ENCODE measurements at places on chromosomes 4 and X.

- H3K27me3 ChIP-seq = no peaks in the 10 kb centered on the region
- H3K36me3 ChIP-seq = no peaks in the 10 kb centered on the region
- H3K4me1 ChIP-seq = peaks cover 6% of the 10 kb centered on the region
- H3K27ac ChIP-seq = no peak overlapping the region
- no peak for DNase-seq
- no peak overlapping the region for H3K4me3 ChIP-seq
These were observed 11.4 kb upstream of the MCUB start for GRCh38 chr4:109548655-109549054.

DNA sequence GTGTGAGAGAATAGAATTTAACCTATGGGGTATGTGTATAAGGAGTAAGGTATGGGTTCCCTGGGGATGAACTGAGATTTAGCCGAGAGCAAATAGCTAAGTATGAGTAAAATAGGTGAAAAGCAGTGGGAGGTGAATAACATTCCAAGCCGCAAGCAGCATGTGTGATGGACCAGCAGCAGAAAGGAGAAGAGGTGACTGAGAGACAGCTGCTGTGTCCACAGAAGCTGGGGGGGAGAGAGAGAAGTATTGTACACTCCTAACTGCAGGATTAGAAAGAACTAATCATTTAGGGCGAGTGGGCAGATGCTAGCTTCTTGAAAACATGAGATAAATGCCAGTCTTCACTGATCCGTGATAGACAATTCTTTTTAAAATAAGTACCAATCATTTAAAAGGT is 296.0 kb downstream of the KLHL4 start:
- H3K4me3 ChIP-seq = no peak overlapping the region
- no peaks in the 10 kb centered on the region for H3K27me3 ChIP-seq
- H3K4me1 ChIP-seq = no peaks in the 10 kb centered on the region
- no peaks in the 10 kb centered on the region for H3K36me3 ChIP-seq
- no peak overlapping the region for H3K27ac ChIP-seq
- no peak for DNase-seq

GRCh38 chr4:97627750-97628149 is 515.5 kb downstream of the STPG2 start:
- DNase-seq = no peak
- no peak overlapping the region for H3K27ac ChIP-seq
- no peaks in the 10 kb centered on the region for H3K4me1 ChIP-seq
- H3K27me3 ChIP-seq = no peaks in the 10 kb centered on the region
- no peak overlapping the region for H3K4me3 ChIP-seq
- H3K36me3 ChIP-seq = no peaks in the 10 kb centered on the region

- H3K36me3 ChIP-seq = no peaks in the 10 kb centered on the region
- no peak for DNase-seq
- no peaks in the 10 kb centered on the region for H3K27me3 ChIP-seq
These were observed 93.9 kb upstream of the FRMPD3 start for GRCh38 chrX:107355533-107355932.

DNA sequence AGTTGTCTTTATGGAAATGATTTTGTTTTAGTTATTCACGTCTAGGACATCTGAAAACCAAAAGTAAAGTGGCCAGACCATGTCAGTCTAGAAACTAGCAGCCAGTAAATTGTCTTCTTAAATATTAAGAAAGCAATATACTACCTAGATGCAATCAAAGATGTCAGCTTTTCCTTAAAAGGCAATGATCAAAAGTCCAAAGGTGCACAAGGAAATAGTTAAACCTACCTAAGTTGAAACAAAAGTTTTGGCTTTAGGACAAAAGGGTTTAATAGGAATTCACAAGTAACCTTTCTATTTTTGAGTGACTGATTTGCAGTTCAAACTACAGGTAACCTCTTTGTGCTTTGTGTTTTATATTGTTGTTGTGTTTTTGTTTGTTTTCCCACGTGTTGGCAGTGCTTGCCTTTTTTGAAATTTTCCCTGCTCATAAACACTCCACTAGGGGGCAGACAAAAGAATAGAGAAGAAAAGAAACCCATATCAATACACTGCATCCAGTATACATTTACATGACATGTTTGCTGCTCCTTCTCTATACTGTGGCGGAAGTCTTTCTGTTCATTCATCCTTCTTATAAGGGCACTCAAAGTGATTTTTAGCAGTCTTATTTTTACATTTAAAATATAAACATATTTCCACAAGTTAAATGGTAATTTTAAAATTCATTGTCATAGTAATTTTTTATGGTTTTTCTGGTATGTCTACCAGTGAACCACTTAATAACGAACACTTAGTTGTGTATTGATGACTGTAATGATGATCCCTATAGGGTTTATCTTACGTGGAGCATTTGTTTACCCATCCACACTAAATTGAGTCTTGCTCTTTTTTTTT is 62.7 kb downstream of the GAB1 start:
- H3K4me3 ChIP-seq = no peak overlapping the region
- H3K36me3 ChIP-seq = no peaks in the 10 kb centered on the region
- no peaks in the 10 kb centered on the region for H3K4me1 ChIP-seq
- H3K27me3 ChIP-seq = peaks cover 9% of the 10 kb centered on the region

GRCh38 chr4:52005604-52006273 is 14.4 kb downstream of the LRRC66 start:
- no peaks in the 10 kb centered on the region for H3K27me3 ChIP-seq
- no peak for DNase-seq
- H3K4me3 ChIP-seq = no peak overlapping the region
- H3K27ac ChIP-seq = no peak overlapping the region
- no peaks in the 10 kb centered on the region for H3K4me1 ChIP-seq
- H3K36me3 ChIP-seq = no peaks in the 10 kb centered on the region

- no peak overlapping the region for H3K4me3 ChIP-seq
- H3K27ac ChIP-seq = no peak overlapping the region
- H3K36me3 ChIP-seq = peaks cover 4% of the 10 kb centered on the region
- H3K27me3 ChIP-seq = no peaks in the 10 kb centered on the region
These were observed 27.2 kb downstream of the MAB21L2 start for GRCh38 chr4:150609131-150609530.

GRCh38 chr4:38666766-38667084 is 2.7 kb downstream of the KLF3 start:
- H3K27ac ChIP-seq = peak overlapping the region; percentile 80
- peak overlapping the region; percentile 89 for H3K4me3 ChIP-seq
- peaks cover 44% of the 10 kb centered on the region for H3K4me1 ChIP-seq
- peaks cover 10% of the 10 kb centered on the region for H3K36me3 ChIP-seq
- no peaks in the 10 kb centered on the region for H3K27me3 ChIP-seq

GRCh38 chrX:63488546-63489373 is 137.6 kb upstream of the SPIN4 start:
- no peaks in the 10 kb centered on the region for H3K36me3 ChIP-seq
- H3K4me1 ChIP-seq = no peaks in the 10 kb centered on the region
- no peak for DNase-seq
- H3K27me3 ChIP-seq = no peaks in the 10 kb centered on the region

DNA sequence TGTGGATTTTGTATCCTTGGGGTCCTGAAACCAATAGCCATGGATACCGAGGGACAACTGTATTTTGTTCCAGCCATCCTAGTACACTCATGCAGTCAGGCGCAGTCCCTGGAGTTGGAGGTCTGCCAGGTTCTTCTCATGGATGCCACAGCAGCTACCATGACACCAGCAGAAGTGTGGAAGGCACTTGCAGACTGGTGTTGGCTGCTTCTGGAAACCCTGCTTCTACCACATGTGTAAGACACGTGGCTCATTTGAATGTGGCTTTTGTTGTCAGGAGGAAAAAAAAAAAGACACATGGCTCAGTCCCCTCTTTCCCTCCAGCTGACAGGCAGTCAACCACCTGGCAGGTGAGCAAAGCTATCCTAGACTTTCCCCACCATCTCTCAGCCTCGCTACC is 19.4 kb downstream of the DRD5 start:
- H3K4me3 ChIP-seq = no peak overlapping the region
- DNase-seq = no peak
- H3K36me3 ChIP-seq = no peaks in the 10 kb centered on the region
- H3K27me3 ChIP-seq = peaks cover 7% of the 10 kb centered on the region

- no peak for DNase-seq
- H3K36me3 ChIP-seq = no peaks in the 10 kb centered on the region
- H3K4me1 ChIP-seq = peaks cover 20% of the 10 kb centered on the region
- H3K27me3 ChIP-seq = no peaks in the 10 kb centered on the region
- no peak overlapping the region for H3K27ac ChIP-seq
These were observed 1.0 kb downstream of the LAMP2 start for GRCh38 chrX:120468071-120468470.

DNA sequence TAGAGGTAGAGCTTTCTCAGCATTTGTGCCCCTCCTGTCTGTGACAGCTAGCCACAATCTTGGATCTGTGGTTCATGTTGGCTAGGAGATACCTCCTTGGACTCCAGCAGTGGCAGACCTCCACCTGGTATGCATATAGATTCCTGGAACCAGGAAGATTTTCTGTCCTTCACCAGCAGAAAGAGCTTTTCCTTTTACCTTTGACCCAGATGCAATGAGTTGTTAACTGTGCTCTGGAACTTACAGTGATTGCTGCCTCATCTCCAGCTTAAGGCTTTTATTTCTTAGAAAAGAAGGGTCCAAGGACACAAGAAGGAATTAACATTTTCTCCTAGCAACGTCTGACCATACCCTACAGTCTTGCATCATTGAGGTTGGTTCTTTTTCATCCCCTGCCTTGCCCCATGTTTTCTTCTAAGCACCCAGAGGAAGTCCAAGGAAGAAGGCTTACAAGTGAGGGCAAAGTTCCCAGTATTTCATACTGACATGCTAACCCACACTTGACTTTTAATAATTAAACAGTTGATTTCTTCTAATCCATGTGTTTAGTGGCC is 217.1 kb upstream of the ARHGAP24 start:
- H3K27me3 ChIP-seq = no peaks in the 10 kb centered on the region
- DNase-seq = no peak
- H3K4me1 ChIP-seq = no peaks in the 10 kb centered on the region
- H3K36me3 ChIP-seq = no peaks in the 10 kb centered on the region
- H3K4me3 ChIP-seq = no peak overlapping the region
- H3K27ac ChIP-seq = no peak overlapping the region

DNA sequence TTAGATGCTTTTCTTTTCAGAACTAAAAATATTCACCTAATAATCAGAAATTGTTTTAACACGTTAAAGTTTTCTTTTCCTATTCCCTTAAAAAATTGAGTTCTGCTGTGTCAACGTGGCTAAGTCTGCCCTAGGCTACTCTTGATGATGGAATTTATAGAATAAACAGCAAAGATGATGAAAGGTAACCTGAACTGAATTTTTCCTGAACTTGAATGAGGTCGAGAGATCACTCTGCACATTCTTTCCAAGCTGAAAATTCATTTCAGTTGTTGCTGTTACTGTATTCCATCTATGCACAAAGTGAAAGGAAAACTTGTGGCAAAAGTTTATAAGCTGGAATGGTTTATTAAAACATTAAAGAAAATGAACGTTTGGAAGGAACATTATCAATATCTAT is 245.9 kb upstream of the GIMD1 start:
- no peak overlapping the region for H3K27ac ChIP-seq
- H3K36me3 ChIP-seq = no peaks in the 10 kb centered on the region
- no peaks in the 10 kb centered on the region for H3K27me3 ChIP-seq
- H3K4me3 ChIP-seq = no peak overlapping the region

GRCh38 chr4:84547211-84547610 is 35.7 kb upstream of the CDS1 start:
- H3K4me3 ChIP-seq = no peak overlapping the region
- H3K27me3 ChIP-seq = no peaks in the 10 kb centered on the region
- no peaks in the 10 kb centered on the region for H3K4me1 ChIP-seq
- H3K36me3 ChIP-seq = no peaks in the 10 kb centered on the region
- H3K27ac ChIP-seq = no peak overlapping the region

DNA sequence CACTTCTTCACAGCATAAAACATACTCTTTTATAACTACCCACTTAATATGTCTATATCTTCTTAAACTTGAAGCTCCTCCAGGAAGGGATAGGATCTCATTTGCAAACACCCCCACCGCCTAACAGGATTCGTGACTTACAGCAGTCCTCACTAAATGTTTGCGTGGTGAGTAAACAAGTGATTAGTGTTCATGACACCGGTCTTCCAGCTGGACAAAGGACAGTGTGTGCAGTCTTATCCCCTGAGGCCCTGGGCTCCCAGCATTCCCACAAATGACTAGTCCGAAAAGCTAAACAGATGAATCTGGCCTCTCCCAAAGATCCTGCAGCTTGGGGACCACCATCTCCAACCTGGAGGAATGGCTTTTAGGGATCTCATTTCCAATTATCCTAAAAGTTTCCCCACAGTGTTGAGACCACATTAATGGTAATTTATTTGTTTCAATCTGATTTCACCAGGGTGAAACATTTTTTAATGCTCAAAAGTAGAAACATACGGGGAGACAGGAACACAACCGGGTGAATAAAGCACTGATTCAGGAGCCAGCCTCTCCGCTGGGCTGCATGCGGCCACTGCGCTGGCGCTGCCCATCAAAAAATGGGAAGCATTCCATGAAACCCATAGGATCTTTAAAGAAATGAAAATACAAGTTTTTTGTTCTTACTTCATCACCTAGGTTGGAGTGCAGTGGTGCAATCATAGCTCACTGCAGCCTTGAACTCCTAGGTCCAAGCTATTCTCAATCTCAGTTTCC is 69.2 kb downstream of the HADH start:
- H3K27ac ChIP-seq = no peak overlapping the region
- H3K27me3 ChIP-seq = no peaks in the 10 kb centered on the region
- H3K4me3 ChIP-seq = no peak overlapping the region
- DNase-seq = no peak

Measured in CD4-positive, alpha-beta T cell (primary cell).